ENCODE measurements at places on chromosomes 12 and 14.

DNA sequence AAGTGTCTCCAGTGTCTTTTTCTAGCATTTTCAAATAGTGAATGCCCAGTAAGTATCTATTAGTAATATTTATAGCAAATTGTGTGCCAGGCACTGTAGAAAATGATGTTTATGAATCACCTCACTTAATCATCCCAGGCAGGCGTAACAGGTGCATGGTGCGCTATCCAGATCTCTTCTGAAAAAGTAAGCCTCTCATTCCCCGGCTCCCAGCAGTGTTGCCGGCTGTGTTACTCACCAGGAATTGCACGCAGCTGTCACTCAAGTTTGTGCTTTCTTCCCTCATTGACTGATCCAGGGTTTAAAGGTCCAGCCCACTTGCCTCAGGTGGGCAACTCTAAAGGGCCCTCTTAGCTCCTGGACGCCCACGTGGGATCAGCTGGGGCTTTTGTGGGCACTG, 173.8 kb upstream of the RASSF8 start:
- no peak for DNase-seq

GRCh38 chr12:84596266-84596665, 316.3 kb downstream of the SLC6A15 start:
- DNase-seq: no peak

- DNase-seq: no peak
Observed at GRCh38 chr12:87238466-87238865, 790.7 kb downstream of the C12orf50 start.

DNA sequence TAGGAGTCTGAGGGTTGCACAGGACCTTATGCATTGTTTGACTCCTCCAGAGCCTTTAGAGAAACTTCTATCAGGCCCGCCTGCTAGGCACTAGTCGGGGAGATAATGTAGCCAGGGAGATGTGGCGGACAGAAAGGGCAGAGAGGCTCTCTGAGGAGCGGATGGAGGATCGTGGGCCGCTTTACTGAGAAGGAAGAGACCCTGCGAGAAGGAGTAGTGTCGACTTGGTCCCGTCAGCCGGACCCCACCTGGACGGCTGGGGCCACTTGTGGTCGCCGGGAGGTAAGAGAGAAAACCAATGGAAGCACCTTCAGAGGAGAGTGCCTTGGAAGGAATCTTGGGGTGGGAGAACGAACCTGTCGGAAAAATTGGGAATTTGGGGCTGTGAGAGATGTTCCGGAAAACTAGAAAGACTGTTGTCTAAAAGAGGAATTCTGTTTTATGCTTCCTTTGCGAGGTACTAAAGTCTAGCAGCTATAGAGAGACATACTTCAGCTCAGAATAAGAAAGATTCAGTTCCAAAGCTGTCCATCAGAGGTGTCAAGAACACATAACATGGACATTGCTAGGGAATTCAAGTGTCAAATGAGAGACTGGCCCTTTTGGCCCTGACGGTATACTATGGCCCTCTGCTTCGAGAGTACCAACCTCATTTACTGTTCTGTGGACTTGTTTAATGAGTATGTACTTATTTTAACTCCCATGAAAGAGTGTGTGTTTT, 660 bp upstream of the MCRS1 start:
- DNase-seq: no peak

- no peak for DNase-seq
Observed at GRCh38 chr14:97293659-97294058, 496.5 kb downstream of the VRK1 start.

GRCh38 chr14:96054661-96055060, 15.5 kb downstream of the C14orf132 start:
- DNase-seq: no peak

All from activated T-cell treated with anti-CD3 and anti-CD28 coated beads for 48 hours (primary cell).